Activated CD4-positive, alpha-beta memory T cell treated with anti-CD3 and anti-CD28 coated beads, Interleukin-2, amount 10 ng/mL, durations not matched to agents 7 days and 5 days (primary cell): ENCODE measurements at places on chromosomes 11 and 22.

- no peak for DNase-seq
Measured at GRCh38 chr11:100632941-100633452, 54.1 kb upstream of the ARHGAP42 start.

DNA sequence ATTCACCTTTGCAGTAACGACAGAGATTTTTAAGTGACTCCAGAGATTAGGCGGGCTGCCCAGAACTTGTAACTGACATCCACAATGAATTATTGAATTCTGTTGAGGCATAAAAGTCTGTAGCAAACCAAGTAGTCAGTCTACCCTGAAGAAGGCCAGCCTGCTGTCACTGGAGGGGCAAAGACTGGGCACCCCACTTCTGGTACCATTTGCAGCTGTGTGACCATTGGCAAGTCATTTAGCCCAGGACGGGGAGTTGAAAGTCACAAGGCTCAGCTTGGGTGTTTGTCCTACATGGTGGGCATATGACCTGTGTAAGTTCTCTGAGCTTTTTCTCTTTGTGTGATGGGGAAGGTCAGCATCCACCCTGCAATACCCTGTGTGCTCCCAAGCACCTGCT is 119.4 kb downstream of the ARHGAP8 start:
- DNase-seq: no peak

DNA sequence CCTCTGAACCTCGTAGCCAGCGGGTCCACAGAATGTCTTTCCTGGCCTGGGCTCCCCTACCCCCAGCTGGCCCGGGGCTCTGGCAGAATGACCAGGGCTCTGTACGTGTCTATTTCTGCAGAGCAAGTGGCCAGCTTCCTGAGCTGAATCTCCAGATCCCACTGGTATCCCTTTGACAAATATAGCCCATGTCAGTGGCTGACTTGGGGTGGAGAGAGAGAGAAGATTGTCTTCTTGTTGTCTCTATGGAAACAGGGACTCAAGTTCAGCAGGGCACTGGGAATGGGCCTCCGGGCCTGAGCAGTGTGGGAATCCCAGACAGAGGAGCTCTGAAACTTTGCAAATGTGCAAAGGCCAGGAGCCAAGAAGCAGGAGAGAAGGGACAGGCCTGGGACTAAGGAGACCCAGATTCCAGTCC is 33.9 kb downstream of the ANO1 start:
- DNase-seq: no peak

DNA sequence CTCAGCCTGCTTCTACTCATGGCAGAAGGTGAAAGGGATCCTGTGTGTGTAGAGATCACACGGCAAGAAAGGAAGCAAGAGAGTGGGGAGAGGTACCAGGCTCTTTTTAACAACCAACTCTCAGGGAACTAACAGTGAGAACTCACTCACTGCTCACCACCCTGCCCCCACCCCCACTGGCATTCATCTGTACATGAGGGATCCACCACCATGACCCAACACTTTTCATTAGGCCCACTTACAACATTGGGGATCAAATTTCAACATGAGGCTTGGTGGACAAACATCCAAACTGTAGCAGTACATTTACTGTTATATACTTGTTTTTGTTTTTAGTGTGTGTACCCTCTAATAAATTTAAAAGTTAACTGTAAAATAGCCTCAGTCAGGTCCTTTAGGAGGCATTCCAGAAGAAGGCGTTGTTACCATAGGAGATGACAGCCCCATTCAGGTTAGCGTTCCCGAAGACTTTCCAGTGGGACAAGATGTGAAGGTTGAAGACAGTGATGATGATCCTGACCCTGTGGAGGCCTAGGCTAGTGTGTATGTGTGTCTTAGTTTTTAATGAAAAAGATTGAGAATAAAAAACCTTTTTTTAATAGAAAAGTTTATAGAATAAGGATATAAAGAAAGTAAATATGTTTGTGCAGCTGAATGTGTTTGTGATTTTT is 11.3 kb downstream of the CUL5 start:
- DNase-seq: no peak

DNA sequence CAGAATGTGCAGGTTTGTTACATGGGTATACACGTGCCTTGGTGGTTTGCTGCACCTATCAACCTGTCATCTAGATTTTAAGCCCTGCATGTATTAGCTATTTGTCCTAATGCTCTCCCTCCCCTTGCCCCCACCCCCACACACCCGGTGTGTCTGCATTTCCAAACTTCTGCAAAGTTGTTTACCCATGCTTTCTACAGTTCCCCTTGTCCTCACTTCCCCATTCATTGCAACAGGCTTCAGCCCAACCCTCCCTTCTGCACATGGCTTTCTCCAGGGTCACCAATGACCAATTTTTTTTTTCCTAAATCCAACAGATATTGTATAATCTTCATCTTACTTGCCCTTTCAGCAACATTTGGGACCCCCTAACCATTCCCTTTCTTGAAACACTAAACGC is 32.0 kb upstream of the NUP50 start:
- DNase-seq: no peak

DNA sequence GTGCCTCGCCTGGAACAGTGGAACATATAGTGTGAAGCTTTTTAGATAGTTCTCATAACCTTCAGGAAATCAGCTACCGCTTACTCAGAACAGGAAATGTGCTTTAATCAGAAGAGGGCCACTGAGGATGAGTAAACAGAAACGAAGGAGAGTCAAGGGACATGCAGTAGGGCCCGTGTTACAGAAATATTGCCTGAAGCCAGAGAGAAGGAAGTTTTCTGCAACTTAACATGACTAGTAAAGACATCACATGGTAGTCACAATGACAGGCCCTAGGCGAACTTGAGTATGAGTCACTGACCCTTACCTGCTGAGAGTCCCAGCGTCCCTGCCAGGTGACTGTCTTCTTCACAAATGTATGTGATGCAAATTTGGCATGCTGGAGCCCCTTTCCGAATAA is 39.4 kb downstream of the CARD18 start:
- peak; percentile 45 for DNase-seq

DNA sequence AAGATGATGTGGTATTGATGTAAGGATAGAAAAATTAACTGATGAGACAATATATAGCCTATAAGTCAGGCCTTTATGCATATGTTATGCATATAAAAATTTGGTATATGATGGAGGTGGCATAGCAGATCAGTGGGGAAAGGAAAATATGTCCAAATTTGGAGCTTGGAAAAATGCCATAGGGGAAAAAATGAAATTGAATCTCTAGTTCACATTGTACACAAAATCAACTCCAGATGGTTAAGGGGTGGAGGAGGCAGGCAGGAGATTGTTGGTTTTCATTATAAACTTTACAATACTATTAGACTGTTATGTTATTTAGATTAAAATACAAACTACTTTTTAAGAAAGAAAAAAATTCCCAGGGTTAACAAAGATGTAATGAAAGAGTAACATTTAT is 15.1 kb upstream of the CD3E start:
- no peak for DNase-seq

- DNase-seq: no peak
Measured at GRCh38 chr11:129709801-129710398, 105.7 kb upstream of the TMEM45B start.

DNA sequence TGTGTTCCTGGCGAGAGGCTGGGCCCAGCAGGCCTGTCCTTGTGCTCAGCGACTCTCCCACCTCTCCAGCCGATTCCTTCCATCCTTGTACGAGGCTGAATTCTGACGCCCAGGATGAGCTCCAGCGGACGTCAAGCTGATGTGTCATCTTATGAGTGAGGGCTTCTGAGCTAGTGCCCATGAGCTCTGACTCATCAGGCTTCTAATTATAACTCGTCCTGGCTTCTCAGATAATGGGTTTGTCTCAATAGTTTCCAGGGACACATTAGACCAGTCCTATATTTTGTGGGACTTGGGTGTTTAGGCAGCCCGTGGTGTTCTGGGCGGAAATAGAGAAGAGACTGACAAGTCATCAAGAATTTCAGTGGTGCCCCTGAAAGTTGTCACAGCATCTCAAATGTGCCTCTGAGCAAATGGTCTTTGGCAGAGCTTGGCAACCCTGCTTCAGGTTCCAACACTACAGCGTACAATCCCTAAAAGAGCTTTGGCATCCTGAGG is 108.2 kb upstream of the CD44 start:
- peak; percentile 62 for DNase-seq

DNA sequence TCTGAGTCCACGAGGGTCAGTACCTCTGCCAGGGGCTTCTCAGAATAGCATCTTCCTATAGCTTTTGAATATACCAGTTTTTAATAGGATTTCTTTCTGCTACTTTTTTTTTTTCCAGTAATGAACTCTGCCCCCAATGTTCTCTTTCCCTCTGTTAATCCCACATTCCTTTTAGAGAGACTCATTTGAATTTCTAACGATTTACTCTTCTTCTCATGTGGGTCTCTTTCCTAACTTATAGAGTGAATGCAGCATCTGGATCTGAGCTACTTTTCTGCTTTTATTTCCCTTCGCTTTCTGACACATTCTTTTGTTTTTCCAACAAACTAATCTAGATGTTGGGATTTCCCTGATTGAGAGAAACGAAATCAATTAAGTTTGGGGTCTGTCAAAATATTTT is 71.4 kb downstream of the INSC start:
- no peak for DNase-seq

- no peak for DNase-seq
Measured at GRCh38 chr11:636511-637332, at the start of gene DRD4. Gene DRD4, plus strand, starts transcription at chr11:637269. Its CDS starts 36 bp downstream, at chr11:637305.

GRCh38 chr11:73623686-73624085 is 22.7 kb upstream of the PLEKHB1 start:
- no peak for DNase-seq

GRCh38 chr11:16155448-16155847 is 200.9 kb downstream of the SOX6 start:
- DNase-seq: no peak

- no peak for DNase-seq
Measured at GRCh38 chr11:20274031-20274430, 89.5 kb upstream of the HTATIP2 start.

- no peak for DNase-seq
Measured at GRCh38 chr11:108857382-108857781, 192.5 kb downstream of the DDX10 start.

GRCh38 chr11:104465321-104465720 is 301.4 kb upstream of the PDGFD start:
- DNase-seq: no peak

GRCh38 chr11:95571718-95572260 is 217.8 kb downstream of the FAM76B start:
- no peak for DNase-seq

- peak; percentile 53 for DNase-seq
Measured at GRCh38 chr11:59783632-59784090, 26.9 kb downstream of the MRPL16 start.

DNA sequence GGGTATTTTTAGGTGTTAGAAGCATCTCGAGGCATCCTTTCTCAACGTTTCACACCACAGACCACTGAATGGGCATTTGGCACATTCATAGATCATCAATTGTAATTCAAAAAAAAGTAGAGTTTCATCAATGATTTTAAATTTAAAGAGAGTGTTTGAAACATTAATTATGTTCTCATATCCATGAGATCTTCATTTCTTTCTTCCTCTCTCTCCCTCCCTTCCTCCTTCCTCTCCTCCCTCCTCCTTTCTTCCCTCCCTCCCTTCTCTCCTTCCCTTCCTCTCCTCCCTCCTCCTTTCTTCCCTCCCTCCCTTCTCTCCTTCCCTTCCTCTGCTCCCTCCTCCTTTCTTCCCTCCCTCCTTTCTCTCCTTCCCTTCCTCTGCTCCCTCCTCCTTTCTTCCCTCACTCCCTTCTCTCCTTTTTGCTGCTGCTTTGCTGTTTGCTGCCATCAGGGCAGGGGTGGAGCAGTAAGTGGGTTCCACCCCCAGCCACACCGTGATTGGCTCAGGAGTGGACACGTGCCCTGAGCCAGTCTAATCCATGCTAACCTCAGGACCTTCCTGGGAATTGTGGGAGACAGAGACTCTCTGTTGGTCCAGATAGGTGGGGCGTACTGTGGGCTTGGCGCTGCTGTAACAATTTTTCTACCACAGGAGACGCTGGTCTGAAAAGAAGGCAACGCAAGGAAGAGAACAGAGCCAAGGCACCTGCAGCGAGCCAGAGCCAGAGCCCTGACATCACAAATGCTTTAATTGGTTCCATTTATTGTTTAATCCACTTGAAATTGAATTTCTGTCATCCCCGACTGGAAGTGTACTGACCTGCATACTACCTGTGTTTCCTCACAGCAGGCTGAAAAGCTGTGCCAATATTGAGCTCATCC is 33.7 kb upstream of the APOBEC3A start:
- DNase-seq: no peak

DNA sequence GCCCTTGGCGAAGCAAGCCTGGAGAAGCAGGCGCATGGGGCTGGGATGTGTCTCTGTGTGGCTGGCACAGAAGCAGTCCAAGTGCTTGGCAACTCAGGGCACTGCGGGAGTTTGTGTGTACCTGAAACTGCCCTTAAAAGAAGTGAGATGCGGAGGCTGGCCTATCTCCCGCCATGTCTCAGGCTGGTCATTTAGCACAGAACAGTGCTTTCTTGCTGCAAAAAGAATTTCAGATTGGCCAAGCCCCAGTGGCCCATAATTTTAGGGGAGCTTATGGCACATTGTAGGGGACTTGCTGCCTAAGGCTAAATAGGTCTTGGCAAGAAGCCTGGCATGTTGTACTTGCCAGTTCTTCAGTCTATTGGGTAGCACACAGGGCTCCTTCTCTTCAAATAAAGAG is 16.4 kb downstream of the EHF start:
- DNase-seq: no peak

- DNase-seq: no peak
Measured at GRCh38 chr22:30506507-30506968, 1.0 kb upstream of the SEC14L4 start.

GRCh38 chr11:99383648-99384245 is 363.0 kb downstream of the CNTN5 start:
- DNase-seq: no peak

- peak; percentile 12 for DNase-seq
Measured at GRCh38 chr22:49295851-49296560, 531.7 kb downstream of the BRD1 start.

DNA sequence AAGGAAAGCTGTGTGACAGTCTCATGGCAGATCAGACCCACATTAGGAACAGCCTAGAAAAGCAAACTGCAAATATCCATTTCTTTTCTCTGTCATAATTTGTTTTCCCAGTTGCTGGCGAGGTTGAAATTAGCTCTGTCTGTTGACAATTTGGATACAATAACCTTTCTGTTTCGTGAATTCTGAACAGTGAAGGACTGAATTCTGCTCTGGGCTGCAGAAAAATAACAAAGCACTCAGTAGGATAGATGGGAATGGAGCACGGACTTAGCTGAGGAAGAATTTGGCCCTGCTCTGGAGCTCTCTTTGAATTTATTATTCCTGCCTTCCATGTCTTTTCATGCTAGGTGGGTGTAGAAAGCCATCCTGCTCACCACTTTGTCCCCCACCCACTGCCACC is 140.3 kb downstream of the RRAS2 start:
- no peak for DNase-seq

- DNase-seq: no peak
Measured at GRCh38 chr11:1126935-1127663, 30.7 kb upstream of the MUC5AC start.

GRCh38 chr11:36073411-36074203 is 129.7 kb downstream of the LDLRAD3 start:
- DNase-seq: no peak
